Small intestine (tissue), 16 donors: ENCODE measurements at places on chromosomes 2 and 18. TPM values are rescaled to one million over a fixed set of nuclear protein-coding genes. Genes with fewer than 3 reads are reported as not detected.

TMEM163 gene
- 0.57 TPM for polyA plus RNA-seq

DLGAP1 gene
- 0.22 TPM for polyA plus RNA-seq

DNA sequence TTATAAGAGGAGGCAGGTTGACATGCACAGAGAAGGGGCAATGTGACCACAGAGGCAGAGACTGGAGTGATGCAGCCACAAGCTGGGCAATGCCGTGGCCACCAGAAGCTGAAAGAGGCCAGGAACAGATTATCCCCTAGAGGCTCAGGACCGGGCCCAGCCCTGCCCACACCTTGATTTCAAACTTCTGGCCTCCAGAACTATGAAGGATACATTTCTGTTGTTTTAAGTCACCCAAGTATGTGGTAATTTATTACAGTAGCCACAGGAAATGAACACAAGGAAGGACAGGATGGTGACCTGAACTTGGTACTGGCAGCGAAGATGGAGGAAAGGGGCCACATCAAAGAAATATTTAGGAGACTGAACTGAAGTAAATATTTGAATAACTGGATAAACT is 66.8 kb upstream of the RIOK3 start:
- H3K4me3 ChIP-seq, result no peak overlapping the region
- H3K27ac ChIP-seq, result no peak overlapping the region
- no peaks in the 10 kb centered on the region for H3K36me3 ChIP-seq
- H3K4me1 ChIP-seq, result no peaks in the 10 kb centered on the region
- H3K27me3 ChIP-seq, result no peaks in the 10 kb centered on the region

DNA sequence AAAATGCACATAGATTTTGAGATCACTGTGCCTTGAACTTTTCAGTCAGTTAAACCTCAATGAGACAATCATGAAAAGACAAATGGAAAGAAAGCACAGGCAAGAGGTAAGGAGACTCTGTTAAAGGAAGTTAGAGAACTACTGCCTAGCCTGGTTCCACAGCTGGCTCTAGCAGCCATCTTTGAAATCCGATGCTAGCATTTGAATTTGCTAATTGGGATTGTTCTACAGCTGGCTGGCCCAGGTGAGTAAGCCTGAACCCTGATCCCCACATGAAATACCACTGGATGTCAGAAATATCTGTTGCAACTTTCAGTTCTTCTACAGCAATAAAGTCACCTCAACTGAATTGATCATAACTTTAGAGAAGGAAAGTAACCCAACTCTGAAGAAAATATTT is 315.2 kb upstream of the CHAC2 start:
- no peak for DNase-seq
- H3K4me1 ChIP-seq, result no peaks in the 10 kb centered on the region
- H3K36me3 ChIP-seq, result no peaks in the 10 kb centered on the region
- H3K4me3 ChIP-seq, result no peak overlapping the region
- H3K27ac ChIP-seq, result no peak overlapping the region
- H3K27me3 ChIP-seq, result no peaks in the 10 kb centered on the region
